ENCODE measurements at places on chromosomes 13 and 19.

- DNase-seq, result no peak
Measured at GRCh38 chr19:46488551-46488950, 7.1 kb downstream of the PNMA8B start.

- no peak for DNase-seq
Measured at GRCh38 chr13:102768909-102769308, 4.7 kb downstream of the TEX30 start.

- no peak for DNase-seq
Measured at GRCh38 chr13:23678795-23679194, 108.6 kb downstream of the TNFRSF19 start.

DNA sequence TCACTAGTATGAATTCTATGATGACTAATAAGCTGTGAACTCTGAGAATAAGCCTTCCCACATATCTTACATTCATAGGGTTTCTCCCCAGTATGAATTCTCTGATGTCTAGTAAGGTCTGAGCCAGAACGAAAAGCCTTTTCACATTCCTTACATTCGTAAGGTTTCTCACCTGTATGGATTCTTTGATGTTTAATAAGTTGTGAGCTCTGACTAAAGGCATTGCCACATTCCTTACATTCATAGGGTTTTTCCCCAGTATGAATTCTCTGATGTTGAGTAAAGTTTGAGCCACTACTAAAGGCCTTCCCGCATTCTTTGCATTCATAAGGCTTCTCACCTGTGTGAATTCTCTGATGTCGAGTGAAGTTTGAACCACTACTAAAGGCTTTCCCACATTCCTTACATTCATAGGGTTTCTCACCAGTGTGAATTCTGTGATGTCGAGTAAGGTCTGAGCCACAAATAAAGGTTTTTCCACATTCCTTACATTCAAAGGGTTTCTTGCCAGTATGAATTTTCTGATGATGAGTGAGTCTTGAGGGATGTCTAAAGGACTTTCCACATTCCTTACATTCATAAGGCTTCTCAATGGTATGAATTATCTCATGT, 30.7 kb upstream of the ZFP82 start:
- no peak for DNase-seq

DNA sequence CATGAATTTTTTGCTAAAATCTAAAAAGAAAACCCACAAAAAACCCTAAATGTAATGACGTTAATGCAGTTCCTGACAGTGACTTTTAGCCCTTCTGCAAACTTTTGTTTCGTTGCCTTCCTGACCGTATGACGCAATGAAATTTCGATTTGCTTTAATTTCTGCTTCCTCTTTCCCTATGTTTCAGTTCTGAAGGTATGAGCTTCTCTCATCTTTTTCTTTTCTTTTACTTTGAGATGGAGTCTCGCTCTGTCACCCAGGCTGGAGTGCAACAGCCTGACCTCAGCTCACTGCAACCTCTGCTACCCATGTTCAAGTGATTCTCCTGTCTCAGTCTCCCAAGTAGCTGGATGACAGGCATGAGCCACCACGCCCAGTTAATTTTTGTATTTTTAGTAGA, 6.1 kb upstream of the LILRA5 start:
- no peak for DNase-seq

- no peak for DNase-seq
Measured at GRCh38 chr19:3523361-3524077, 15.5 kb upstream of the TEKTIP1 start.

GRCh38 chr13:43054803-43055802, 31.7 kb downstream of the DNAJC15 start:
- DNase-seq, result no peak

- peak; percentile 17 for DNase-seq
Measured at GRCh38 chr19:18385675-18386542, at the start of gene GDF15. TSS of gene GDF15 (plus strand) at chr19:18386158. CDS start at chr19:18386190, 32 bp downstream.

DNA sequence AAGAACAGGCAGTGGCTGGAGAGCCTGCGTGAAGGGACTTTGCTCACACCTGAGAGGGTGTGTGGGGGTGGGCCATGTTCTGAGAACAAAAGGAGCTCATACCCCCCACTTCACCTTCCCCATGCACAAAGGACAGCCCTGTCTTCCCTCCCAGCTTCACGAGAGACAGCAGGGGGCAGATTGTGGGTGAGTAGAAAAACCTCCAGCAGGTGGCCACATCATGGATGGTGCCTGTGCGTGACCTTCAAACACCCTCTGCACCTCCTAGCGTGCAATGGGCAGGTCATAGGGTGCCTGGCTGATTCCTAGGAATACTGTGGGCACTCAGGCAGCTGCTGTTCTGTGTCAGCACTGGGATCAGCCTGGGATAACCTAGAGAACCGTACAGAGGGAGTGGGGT, 36.3 kb upstream of the PSG9 start:
- no peak for DNase-seq

DNA sequence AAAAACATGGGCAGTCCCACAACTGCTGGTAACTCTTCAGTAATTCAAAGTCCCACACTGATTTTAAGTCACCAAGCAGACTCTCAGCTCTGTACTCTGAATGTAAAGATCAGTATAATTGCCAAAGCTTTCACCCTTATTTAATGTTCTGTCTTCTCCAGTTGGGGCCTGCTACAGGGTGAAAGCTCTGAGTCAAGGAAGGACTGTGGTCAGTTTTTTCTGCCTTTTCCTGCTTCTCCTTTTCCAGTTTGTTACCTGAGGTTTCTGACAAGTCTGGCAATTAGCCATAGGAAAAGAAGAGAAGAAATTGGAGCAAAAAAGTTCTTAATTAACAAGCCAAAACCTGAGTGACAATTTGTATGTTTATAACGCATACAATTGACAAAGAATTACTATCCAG, 279.3 kb downstream of the RBM26 start:
- DNase-seq, result no peak

DNA sequence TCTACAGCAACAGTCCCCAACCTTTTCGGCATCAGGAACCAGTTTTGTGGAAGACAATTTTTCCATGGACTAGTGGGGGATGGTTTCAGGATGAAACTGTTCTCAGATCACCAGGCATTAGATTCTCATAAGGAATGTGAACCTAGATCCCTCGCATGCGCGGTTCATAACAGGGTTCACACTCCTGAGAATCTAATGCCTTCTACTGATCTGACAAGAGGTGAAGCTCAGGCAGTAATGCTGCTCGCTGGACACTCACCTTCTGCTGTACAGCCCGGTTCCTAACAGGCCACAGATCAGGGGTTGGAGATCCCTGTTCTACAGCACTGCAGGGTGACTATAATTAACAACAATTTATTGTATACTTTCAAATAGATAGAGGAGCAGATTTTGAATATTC, 21.9 kb downstream of the USP12 start:
- no peak for DNase-seq

- no peak for DNase-seq
Measured at GRCh38 chr19:30679153-30679702, 307.0 kb downstream of the ZNF536 start.

- no peak for DNase-seq
Measured at GRCh38 chr13:76225815-76226489, 589.8 kb downstream of the LMO7 start.

DNA sequence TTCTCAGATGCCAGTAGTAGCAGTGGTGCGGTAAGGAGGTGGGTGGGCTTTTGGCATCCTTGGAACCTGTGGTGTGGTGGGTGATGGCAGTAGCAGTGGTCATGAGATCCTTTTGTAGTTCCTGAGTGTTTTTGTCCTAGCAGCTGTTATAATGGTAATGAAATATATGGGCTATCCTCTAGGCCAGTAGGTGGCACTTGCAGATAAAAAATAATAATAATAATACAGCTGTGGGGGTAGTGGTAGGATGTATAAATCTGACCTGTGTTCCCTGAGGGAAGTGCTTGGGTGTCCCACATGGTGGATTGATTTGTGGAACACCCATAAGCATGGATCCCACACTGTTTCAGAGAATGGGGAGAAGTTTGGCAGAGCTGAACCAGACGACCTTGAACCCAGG, 334.0 kb downstream of the SLITRK5 start:
- DNase-seq, result no peak

DNA sequence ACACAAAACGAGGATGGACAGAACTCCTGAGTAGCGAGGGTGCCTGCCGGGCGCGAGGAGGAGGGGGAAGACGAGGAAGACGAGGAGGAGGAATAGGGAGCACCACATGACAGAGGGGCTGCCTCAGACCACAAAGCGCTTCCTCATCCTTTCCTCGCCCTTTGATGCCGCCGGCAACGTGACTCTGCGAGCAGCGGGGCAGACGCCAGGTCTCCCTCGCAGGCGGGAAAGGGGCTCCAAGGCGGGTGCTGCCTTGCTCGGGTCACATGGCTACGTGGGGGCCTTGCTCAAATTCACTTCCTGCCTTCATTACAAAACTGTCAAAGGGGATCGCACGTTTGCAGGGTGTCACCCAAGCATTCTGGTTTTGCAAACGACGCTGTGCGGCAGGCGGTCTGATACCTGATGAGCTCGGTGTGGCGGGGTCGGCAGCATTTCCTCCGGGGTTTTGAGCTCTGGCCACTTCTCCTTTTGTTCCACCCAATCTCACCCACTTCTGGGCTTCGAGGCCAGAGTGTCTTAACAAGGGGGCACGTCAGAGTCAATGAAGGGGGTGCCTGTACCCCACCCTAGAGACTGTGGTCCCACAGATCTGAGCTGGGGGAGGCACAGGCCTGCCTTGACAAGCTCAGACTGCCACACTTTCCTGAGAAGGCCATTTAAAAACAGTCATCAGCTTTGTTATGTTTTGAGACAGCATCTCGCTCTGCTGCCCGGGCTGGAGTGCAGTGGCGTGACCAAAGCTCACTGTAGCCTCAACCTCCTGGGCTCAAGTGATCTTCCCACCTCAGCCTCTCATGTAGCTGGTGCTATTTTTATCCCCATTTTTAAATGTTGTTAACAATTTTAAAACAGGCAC, 14.9 kb downstream of the MAP2K2 start:
- peak; percentile 49 for DNase-seq

DNA sequence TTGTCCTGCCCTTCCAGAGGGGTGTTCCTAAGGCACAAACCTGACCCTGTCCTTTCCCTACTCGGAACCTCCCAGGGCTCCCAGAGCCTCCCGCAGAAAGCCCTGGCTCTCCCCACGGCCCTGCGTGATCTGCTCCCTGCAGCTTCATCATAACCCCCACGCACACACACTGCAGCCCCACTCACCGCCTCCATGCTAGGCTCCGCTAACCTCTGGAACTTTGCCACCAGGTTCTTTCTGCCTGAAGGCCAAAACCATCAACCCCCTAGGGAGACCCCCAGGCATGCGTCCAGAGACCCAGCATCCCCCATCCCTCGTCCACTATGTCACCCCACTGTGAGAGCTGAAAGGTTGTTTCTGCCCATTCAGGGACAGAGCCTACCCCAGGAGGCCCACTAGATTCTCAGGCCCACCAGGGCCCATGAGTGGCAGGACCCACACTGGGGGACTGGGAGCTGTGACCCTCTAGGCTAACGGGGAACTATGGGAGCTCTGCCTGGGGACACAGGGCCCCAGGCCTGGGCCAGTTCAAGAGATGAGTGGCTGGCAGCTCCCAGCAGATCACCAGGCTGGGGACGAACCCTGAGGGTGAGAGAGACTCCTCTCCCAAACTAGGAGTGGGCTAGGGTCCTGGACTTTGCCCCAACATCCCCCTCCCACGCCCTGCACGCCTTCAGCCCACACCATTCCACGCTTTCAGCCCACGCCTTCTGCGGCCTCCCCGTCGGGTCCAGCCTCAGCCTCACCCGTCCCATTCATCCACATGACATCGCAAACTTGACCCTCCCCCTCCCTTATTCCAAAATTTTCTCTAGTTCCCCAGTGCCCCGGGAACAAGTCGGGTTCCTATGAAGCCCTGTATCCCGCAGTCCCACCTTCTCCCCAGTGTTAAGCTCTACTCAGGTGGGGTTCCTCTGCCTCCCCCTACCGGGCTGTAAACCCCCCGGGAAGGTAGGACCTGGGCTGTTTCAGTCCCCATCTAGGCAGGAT, 33.2 kb upstream of the PNMA8B start:
- DNase-seq, result no peak

GRCh38 chr13:104614361-104615145, 1548.3 kb upstream of the SLC10A2 start:
- no peak for DNase-seq

DNA sequence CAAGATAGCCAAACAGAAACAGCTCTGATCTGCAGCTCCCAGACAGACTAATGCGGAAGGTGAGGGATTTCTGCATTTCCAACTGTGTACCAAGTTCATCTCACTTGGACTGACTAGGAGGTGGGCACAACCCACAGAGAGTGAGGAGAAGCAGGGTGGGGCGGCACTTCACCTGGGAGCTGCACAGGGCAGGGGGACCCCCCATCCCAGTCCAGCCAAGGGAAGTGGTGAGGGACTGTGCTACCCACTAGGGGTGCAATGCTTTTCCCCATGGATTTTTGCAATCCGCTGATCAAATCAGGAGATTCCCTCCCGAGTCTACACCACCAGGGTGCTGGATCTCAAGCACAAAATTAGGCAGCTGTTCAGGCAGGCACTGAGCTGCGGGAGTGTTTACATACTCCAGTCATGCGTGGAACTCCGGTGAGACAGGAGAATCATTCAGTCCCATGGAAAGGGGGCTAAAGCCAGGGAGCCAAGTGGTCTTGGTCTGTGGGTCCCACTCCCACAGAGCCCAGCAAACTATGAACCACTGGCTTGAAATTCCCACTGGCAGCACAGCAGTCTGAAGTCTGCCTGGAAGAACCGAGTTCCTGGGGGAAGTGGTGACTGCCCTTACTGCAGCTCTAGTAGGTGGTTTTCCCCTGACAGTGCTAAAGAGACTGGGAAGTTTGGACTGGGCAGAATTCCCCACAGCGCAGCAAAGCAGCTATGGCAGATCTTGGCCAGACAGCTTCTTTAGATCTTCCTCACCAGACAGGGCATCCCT, 85.1 kb upstream of the UFM1 start:
- no peak for DNase-seq

DNA sequence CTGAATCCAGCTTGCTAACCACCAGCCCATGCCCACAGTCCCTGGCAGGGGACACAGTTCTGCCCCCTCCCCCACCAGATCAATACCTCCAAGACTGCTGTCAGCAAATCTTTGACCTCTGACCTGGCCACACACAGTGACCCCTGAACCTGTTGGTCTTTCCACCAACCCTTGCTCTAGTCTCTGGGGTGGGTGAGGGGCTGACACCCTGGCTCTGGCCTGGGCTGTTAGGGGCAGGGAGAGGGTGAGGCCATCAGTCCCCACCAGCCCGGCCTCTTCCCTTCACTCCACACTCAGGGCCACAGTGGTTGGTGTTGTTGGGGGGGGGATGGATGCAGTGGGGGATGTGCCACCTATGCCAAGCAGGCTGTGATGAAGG, 21.8 kb upstream of the SLC7A10 start:
- no peak for DNase-seq

DNA sequence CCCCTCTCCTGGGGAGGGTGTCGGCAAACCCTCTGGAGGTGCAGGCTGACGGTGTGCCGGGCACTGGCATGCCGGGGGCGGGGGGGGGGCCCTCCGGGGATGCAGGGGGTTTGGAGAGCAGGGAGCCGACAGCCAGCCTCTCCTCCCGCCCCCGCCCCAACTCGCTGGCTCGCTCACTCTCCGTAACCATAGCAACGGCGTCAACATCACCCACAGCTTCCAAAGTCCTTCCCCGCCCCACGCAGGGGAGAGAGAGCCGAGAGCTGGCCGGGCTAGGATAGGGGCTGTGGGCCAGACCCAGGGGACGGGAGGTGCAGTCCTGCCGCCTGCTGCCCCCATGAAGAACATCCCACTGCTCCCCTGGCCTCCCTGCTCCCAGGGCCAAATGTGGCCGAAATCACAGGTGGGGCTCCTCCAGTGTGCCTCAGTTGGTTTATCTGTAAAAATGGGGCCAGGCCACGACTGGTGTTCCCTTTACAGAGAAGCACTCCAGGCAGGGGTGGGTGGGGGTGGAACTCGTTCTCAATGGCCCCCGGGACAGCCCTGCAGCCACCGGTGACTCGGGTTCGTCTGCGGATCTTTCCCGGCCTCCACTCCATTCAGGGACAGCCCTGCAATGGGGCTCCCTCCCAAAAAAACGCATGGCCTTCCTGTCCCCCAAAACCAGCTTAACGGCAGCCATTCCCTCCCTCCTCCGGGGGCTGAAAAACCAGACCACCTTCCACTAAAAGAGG, 3.2 kb downstream of the KLF16 start:
- no peak for DNase-seq

Measured in stimulated activated CD4-positive, alpha-beta T cell treated with anti-CD3 and anti-CD28 coated beads, TNF-alpha, amount 100 ng/mL, for 1 hour (primary cell).